ENCODE measurements at places on chromosomes 7 and 10.
A peak's percentile ranks its signal among the peaks of the same experiment; 100 is the strongest.

DNA sequence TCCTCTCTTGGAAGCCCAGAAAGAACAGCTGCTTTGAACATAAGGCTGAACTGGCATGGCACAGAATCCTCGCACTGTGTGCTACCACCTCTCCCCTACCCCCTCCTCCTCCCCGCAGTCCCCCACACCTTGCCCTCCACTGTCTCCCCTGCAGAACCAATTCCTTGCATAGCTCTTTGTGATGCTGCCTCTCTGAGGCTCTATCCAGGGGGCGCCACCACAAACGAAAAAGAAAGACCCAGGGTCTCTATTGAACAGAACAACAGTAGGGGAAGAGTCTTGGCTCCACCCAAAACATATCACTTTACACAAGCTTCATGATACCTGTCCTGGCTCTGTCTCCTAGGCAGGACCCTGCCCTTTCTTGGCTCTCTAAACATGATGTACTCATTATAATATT, 26.2 kb upstream of the EBLN1 start:
- DNase-seq = no peak

DNA sequence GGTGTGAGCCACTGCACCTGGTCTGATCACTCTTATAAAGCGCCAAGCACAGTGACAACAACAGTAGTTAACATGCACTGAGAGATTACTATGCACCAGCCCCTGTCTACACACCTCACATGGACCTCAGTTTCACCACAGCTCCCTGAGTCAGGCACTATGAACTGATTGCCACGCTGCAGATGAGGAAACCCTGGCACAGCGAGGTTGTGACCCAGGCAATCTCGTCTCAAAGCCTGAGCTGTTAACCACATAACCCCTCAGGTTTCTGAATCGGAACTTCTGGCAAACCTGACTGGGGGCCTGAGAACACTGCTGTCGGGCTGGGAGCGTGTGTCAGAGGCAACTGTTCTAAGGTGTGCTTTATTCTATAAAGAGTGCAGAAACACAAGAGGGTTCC, 150.8 kb downstream of the RNF216 start:
- peak; percentile 47 for DNase-seq

DNA sequence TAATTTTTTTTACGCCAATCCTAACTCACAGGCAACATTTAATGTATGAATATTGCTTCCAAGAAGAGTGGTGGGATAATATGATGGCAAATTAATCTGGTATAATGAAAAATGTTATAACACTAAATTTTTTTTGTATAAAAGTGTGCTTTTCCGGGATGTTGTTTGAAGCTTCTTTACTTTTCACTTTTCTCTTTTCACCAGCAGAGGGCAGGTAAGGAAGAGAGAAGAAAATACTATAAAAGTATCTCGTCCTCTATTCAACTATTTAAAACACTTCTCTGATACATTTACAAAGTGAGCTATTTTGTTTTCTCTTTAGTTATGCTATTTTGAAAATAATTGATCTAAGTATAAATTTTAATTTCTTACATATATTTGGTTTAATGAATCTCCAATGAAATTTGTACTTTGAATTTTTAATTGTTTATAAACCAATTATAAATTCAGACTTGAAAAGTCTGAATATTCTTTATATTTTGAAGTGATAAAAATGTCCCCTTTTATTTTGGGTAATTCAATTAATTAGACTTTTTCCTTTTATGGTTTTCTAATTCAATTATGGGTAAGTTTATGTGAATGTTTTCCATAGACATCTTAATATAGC, 20.7 kb upstream of the CFTR start:
- no peak for DNase-seq

DNA sequence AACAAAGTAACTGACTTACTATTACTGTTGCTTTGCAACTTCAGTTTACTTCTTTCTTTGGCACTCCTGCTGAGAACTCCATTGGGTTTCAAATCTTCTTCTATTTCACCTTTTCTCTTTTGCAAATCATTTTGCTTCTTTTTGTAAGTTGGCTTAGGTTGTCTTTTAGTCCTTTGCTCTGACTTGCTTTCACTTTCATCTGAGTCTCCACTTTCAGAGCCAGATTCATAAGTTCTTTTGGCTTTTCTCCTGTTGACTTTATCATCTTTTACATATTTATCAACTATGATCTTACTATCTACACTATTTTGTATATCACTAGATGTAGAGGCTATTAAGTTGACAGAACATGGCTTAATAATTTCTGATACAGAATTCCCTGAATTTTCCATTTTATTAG, 73.4 kb downstream of the NRBF2 start:
- DNase-seq = no peak

DNA sequence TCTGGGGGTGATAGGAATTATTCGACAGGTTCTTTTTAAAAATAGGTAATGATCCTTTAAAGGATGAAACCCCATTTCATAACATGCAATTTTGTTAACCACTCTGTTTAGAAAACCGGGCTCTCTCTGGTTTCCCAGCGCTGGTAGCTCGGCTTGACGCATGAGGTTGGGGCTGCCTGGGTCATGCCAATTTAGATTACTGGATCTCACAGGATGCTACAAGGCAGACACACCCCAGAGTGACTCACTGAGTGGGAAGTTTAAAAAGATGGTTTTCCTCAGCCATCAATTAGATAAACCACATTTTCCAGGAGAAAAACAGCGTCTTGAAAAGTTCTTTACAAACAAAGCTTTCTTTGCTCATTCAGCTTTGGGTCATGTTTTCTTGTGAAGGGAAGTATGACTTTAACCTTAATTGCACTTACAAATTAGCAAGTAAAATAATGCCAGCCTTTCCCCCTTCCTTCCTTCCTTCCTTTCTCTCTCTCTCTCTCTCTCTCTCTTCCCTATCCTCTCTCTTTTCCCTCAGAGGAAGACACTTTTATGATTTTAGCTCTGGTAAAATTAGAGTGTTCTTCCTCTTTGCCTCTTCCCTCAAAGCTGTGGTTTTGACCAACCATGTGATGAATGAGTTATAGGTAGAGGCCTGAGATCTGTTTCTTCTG, 99.8 kb downstream of the EPDR1 start:
- DNase-seq = no peak

- no peak for DNase-seq
Observed at GRCh38 chr7:80807166-80807900, 111.5 kb downstream of the SEMA3C start.

DNA sequence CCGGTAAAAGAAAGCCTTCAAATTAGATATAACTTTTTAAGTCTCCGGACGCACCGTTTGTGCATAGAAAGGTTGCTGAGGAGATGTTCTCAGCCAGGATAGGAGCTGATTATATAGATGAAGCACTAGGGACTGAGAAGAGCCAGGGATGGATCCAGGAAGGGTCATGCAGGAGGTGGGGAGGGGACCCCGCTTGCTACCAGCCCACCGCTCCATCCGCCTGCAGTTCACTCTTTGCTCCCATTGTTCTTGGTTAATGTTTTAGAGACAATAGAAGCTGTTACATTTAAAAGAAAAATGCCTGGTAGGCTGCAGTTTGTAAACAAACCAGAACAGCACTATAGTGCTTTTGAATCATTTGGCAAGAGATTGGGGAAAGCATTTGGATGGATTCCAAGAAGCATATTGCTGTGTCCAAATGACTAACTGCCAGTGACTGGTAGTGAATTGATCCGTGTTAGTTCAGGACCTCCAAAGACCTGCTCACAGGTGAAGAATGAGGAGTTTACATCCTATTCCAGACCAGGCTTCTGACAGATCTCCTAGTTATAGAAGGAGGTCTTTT, 175.9 kb upstream of the TAC1 start:
- DNase-seq = no peak
